ENCODE measurements at places on chromosomes 5 and 9.

- no peak for DNase-seq
These were observed 48.9 kb downstream of the SEMA6A start for GRCh38 chr5:116525674-116526073.

GRCh38 chr5:83036991-83037575, 40.1 kb downstream of the TMEM167A start:
- no peak for DNase-seq

DNA sequence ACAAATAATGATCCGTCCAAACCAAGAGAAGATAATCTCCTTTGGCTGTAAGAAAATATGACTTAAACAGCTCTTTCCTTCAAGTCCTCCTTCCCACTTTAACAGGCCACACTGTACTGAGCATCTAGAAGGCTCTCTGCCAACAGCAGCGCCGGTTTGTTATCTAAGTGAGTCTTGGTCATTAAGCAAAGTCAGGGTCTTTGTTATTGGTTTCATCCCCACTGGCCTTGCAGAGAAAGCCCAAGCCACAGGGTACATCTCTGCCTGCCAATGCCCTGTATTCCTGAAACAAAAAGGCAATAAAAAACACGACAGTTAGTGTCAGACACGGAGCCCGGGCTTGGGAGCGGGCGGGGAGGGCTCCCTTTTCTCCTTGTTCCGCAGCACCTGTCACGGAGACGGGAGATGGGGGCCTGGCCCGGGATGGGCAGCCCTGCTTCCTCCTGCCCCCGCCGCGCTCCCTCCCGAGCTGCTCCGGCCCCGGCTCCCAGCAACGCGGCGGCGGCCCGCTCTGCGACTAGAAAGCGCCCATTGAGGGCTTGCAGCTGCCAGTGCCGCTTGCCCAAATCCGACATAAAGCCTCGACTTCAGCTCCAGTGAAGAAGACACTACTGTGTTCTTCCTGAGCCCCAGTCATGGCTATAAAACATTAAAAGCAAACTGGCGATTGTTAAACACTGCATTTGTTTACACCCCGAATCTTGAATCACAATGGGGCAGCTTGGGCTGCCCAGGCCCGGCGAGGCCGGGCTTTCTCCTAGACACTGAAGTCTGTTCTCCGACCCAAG, 28.1 kb upstream of the PIK3R1 start:
- peak; percentile 88 for DNase-seq

- no peak for DNase-seq
These were observed 8.3 kb upstream of the TGFBI start for GRCh38 chr5:136020383-136021015.

DNA sequence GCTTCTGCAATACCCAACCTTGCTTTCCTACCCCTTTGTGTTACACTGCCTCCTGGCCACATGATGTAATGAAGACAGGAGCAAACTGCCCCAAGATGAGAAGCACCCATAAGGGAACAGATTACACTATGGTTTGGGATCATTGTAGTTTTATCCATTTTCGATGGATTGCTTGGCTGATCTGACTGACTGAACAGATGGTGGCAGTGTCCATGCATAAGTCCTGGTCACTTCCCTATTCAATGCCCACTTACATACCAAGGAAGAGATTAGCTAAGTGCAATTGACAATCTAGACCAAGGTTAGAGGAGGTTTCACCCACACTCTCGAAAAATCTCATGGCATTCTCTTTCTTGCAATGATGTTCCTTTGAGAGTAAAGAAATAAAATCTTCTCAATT, 319.9 kb downstream of the RAB3C start:
- no peak for DNase-seq

Data from hippocampal formation (tissue), 2 donors.